ENCODE measurements at places on chromosomes 2 and 18.

GRCh38 chr2:11123001-11123809, 32.1 kb upstream of the SLC66A3 start:
- no peak for DNase-seq

DNA sequence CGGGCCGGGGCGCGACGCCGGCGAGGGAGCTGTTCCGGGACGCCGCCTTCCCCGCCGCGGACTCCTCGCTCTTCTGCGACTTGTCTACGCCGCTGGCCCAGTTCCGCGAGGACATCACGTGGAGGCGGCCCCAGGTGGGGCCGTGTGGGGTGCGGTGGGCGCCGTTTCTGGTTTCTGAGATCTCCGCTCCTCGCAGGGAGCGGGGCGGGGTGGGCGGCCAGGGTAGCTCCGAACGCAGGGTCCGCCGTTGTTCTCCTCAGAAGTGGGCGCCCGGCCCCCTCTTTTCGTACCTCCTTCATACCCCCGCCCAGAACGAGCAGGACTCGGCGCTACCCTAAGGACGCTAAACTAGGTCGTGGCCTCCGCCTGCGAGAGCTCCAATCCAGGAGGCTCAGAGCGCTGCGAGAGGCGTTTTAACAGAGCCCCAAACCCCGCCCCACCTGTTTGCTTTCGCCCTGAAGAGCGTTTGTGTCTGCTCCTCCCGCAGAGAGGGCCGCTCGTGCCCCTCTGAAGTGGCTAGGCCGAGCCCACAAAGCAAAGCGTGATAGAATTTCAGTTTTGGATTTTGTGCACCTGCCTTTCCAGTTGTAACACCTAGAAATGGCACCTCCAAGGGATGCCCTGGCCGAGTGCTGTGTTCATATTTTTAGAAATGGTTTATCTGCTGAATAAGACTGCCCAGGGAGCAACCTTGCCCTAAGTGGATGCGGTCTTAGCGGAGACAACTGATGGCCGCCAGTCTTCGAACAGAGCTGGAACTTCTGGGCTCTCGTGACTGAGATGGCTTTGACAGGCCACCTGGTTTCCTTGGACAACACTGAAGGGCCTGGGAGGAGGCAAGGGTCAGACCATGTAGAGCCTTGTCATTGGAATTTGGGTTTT, 626 bp downstream of the CAPN10 start:
- DNase-seq, result no peak

- DNase-seq, result no peak
These were observed 34.3 kb upstream of the KCNG2 start for GRCh38 chr18:79763407-79763806.

DNA sequence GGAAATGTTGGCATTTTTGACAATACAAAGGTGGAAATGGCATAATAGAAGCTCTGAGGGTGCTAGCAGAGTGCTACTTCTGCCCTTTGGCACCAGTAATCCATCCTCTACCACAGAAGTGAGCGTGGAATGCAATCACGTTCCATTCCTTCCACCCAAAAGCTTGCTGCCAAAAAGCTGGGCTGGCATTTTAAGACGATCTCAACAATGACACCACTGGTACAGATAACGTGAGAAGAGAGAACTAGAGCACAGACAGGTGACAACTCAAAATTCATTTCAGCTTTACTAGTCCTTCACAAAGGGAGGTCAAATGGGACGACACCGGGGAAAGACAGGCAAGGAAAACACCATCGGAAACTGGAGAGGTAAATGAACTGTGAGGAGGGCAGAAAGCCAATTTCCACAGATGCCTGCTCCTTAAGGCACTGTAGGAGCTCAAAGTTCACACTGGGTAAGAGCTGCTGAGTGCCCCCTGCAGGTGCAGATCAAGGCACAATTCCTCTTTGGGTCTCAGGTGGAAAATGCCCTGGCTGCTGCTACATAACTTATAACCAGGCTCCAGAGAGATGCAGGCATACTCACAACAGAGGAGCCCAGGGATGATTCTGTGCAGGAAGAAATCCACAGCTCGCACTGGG, 50.7 kb upstream of the RNU4ATAC start:
- DNase-seq, result no peak

DNA sequence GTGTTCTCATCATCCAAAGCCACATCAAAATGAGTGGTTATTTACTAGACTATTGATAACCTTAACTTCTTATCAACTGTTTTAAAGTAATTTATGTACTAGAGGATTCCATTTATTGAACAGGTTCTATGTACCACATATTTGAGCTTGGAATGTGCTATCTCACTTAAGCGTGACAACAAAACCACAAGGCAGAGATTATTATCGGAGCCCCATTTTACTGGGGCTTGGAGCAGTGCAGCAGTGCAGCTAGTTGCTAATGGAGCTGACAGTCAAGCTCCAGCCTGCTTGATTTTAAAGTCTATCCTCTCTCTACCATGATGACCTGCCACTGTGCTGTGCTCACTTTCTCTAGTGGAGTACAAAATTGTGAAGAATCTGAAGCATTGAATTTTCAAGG, 24.6 kb downstream of the GCG start:
- DNase-seq, result no peak

GRCh38 chr2:28356095-28356911, 36.4 kb upstream of the FOSL2 start:
- no peak for DNase-seq

- DNase-seq, result no peak
These were observed 97.9 kb downstream of the ACKR3 start for GRCh38 chr2:236667526-236667925.

DNA sequence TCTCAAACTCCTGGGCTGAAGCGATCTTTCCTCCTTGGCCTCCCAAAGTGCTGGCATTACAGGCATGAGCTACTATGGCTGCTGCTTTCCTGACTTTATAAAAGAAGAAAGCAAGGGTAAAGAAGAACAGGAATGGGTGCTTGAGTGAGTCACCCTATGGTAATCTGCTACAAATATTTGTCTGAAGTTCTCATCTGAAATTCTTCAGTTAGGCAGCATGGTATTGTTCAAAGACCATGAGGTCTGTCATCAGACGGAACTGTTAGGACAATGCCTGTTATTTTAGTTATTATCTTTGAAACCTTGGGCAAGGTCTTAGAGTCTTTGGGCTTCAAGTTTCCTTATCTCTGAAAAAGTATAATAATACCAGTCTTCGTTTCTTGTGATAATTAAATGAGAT, 695.8 kb downstream of the RNF144A start:
- no peak for DNase-seq

All from NCI-H2081 treated with DMSO at 0.1 percent for 48 hours (cell line).